HEK293T (cell line): ENCODE measurements at places on chromosomes 2 and 18.

DNA sequence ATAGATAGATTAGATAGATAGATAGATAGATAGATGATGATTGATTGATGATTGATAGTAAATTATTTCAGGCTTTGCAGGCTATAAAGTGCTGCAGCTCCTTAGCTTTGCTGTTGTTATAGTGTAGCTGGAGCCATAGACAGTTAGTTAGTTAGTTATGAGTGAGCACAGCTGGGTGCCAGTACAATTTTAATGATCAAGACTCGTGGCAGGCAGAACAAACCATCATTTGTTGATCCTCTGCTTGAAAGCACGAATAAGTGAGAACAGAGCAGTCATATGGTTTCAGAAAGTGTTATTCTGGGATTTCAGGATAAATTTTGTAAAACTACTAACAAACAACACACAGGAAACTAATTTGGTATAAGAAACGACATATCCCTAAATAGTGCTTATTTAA is 53.9 kb downstream of the THOC1 start:
- DNase-seq: no peak

DNA sequence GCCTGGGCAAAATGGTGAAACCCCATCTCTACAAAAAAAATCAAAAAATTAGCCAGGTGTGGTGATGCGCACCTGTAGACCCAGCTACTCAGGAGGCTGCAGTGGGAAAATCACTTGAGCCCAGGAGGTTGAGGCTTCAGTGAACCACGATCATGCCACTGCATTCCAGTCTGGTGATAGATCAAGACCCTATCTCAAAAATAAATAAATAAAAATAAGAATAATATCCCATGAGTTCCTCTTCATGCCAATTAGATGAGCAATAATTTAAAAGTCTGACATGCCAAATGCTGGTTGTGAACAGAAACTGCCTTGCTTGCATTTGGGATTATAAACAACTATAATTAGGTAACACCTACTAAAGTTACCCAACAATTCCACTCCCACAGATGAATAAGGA is 22.1 kb upstream of the ANKRD44 start:
- DNase-seq: no peak

GRCh38 chr18:48835119-48835518 is 115.6 kb downstream of the SMAD7 start:
- DNase-seq: no peak

- DNase-seq: no peak
Observed at GRCh38 chr2:31232586-31232985, 1.4 kb upstream of the EHD3 start.

- no peak for DNase-seq
Observed at GRCh38 chr2:120293096-120294007, 40.7 kb downstream of the RALB start.

GRCh38 chr2:176080540-176081375 is 3.0 kb downstream of the EVX2 start:
- no peak for DNase-seq

GRCh38 chr2:162114271-162114670 is 37.8 kb downstream of the GCG start:
- DNase-seq: no peak

GRCh38 chr18:54961016-54961423 is 1.8 kb upstream of the CCDC68 start:
- no peak for DNase-seq

- DNase-seq: no peak
Observed at GRCh38 chr2:107932488-107932887, 53.8 kb upstream of the SLC5A7 start.

- no peak for DNase-seq
Observed at GRCh38 chr2:33208400-33208799, 261.6 kb downstream of the LTBP1 start.

DNA sequence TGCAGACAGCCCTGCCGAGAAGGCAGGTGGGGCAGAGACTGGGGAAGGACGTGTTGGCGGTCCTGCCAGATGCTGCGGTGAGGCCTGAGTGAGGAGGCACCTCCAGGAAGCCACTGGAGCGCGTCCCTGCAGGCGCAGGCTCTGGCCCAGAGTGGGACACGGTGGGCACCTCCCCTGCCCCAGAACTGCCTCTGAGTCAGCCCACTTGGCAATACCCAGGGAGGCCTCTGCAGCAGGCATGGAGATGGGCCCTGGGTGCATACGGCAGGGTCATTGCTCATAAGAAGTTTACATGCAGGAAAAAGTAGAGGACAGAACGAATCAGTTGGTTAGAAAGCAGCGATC is 195.9 kb downstream of the TFCP2L1 start:
- DNase-seq: no peak

DNA sequence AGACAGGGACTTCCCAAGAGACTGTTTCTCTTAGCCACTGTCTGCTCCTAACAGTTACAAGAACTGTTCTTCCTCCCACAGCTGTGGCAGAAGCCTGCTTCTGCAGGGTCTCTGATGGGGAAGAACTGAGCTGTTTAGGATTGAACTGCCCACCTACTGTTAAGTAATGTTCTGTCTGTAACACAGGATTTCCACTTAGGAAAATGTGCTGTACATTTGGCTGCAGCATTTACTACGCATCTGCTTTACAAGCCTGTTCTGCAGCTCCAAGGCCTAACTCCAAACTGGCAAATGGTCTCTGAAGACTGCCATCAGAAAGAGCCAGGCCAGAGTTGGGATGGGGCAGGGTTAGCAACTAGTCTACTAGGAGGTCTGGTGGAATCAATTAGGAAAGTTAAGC is 87.8 kb upstream of the UPP2 start:
- DNase-seq: no peak

GRCh38 chr18:13834496-13835015 is 10.6 kb downstream of the MC5R start:
- no peak for DNase-seq

- no peak for DNase-seq
Observed at GRCh38 chr2:181124497-181124896, 144.1 kb downstream of the UBE2E3 start.

DNA sequence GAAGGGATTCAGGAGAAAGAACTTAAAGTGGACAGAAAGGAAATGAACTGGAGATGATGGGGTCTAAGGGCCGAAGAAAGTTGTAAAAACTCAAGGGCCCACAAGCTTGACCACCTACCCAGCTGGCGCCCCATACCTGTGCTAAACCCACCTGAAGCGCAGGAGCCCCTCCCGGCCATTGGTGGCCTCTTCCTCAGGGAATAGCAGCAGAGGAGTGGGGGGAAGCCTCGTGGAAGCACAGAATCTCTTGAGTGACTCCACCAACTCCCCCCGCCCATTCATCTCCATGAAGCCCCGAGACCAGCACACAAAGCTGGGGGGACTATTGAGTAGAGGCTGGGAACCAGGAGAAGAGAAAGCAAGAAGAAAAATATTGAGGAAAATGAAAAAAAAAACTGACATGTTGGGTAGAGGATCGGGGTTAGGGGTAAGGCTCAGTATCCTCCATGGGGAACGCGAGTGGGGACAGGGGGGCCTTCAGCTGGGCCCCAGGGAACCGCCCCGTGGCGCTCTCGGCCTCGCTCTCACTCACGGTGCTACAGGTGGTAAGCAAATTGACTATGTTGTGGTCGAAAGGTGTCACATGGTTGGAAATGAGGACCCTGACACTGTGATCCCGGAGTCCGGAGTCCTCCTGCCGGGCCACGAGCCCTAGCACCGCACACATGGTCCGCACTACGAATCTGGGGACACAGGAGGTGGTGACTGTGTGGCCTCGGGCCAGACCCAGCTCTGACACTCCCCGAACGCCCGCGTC is 728 bp downstream of the AUP1 start:
- no peak for DNase-seq

- no peak for DNase-seq
Observed at GRCh38 chr18:60755134-60755533, 382.6 kb upstream of the MC4R start.

DNA sequence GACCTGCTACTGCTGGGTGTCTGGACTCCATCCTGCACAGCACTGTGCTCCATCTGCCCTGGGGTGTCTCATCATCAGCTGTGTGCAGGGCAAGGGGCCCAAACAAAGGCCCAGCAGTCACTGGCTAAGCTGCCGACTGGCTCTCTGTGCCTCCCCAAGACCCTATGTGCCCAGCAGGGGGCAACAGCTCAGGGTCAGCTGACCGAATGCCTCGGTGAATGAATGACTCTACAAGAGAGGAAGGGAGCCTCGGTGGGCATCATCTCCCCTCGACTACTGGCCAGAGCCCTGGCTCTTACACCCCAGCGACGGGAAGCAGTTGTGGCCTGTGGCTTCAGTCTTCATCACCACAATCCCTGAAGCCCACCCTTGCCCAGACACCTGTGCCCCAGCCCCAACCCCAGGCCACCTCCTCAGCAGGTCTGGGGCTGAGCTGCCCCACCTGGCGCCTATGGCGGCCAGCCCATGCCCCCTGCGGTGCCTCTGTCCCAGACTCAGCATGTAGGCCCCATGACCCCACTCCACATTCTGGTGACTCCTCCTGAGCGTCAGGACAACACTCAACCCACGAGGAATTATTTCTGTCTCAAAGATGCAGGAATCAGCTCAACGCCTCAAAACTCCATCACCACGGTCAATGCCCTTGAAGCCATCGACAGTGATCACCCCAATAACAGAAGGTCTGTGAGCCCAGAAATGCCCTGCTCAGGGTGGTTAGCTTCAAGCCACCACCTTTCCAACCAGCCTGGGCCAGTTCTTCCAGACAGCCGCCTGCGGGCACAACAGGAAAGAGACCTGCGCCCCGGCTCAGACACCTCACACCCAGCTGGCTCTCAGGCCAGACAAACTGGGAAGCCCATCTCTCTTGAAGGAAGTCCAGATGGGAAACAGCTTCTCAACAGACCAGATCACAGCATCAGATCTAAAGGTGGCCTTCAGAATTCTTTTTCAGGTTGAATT is 1.6 kb upstream of the GPR17 start:
- no peak for DNase-seq

- DNase-seq: no peak
Observed at GRCh38 chr18:49141491-49141890, 190.7 kb upstream of the SMAD7 start.

- DNase-seq: no peak
Observed at GRCh38 chr18:79136742-79137141, 67.5 kb downstream of the ATP9B start.

GRCh38 chr18:25737710-25738311 is 352.6 kb downstream of the SS18 start:
- DNase-seq: no peak

- no peak for DNase-seq
Observed at GRCh38 chr2:240919161-240919781, 13.1 kb downstream of the CROCC2 start.

GRCh38 chr2:236568068-236568921 is 1.3 kb upstream of the ACKR3 start:
- no peak for DNase-seq

GRCh38 chr2:17181051-17181752 is 337.0 kb downstream of the RAD51AP2 start:
- no peak for DNase-seq

DNA sequence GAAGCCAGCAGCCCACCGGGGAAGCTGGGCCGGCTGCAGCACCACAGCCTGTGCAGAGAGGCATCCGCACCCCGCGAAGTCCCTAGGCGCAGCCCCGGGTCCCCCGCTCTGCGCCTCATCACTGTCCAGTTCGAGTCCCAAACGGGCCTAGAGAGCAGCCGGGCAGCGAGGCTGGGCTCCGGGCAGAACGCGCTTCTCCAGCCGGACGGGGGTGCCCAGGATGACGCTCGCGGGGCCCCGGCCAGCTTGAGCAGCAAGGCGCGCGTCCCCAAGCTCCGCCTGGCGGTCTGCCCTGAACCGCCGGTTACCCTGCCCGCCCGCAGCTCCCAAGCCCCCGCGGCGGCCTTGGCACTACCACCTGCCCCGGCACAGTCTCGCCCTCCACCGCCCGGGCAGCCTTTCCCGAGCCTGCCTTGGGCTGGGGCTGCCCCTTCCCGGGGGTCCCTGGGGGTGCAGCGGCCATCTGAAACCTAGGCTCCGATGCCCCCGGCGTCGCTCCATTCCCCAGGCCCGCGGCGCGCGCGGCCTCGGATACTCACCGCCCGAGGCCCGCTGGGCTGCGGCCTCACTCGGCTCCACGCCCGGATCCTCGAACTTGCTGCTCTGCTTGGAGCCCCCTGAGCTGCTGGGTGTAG is 591 bp downstream of the SLC16A14 start:
- DNase-seq: no peak

GRCh38 chr18:49569724-49570123 is 7.9 kb downstream of the LIPG start:
- no peak for DNase-seq

DNA sequence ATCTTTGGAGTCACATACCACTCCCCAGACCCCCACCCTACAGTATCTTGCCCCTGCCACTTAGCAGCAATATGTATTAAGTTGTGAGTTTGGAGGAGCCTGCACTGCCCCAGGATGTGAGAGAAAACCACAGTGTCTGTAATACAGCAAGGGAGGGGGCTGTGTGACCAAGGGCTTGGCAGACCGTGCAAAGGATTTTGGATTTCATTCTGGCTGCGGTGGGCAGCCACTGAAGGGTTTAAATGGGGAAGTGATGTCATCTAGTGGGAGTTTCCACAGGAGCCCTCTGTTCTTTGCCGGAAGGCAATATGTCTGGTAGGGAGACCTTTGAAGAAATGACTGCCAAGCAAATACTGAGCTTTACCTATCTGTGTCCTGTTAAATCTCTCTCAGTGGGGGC is 202.4 kb downstream of the FHOD3 start:
- DNase-seq: no peak

- DNase-seq: no peak
Observed at GRCh38 chr2:138503087-138503442, 1.5 kb downstream of the SPOPL start.

- DNase-seq: no peak
Observed at GRCh38 chr18:2222270-2223185, 348.8 kb downstream of the METTL4 start.

- no peak for DNase-seq
Observed at GRCh38 chr2:182372661-182373060, 54.2 kb downstream of the PDE1A start.

- DNase-seq: no peak
Observed at GRCh38 chr2:169975221-169975620, 148.0 kb downstream of the UBR3 start.

DNA sequence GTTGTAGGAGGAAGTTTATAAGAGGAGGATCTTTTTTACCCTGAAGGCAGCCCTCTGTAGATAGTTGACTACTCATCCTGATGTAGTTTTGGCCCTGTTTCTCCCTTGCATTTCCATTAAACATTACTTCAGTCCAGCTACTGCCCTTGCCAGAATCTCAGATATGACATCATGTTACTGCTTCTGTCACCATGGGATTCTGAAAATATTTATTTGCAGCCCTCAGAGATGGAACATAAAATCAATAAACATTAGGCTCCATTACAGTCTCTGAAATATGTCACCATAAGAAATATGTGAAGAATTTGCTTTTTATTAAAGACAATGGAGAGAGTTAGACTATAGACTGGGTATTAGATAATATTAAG is 68.7 kb upstream of the STK39 start:
- no peak for DNase-seq

DNA sequence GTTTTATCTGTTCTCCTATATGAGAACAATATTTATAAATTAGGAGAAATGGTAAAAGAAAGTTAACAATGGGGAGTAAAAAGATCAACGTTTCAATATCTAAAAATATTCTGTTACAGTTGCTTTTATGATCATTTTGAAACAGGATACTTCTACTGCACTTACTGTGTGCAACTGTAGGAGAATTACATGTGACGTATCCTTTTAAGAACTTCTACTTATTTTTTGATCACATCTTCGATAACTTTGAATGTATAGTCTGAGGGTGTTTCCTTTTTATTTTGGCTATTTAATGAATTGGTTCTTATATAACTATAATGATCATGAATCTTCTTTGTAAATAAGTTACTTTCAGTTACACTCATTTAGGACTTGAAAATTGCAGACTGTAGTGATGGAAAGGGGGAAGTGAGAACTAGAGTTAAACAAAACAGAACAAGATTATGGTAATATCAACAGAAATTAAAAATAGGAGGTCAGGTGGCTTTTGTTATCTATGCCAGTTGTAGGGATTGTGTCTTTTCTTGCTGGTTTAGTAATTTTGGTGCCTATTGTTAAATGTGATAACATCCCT is 109.9 kb downstream of the MSTN start:
- no peak for DNase-seq
